ENCODE measurements at places on chromosomes 1 and 21.

- peak; percentile 58 for DNase-seq
These were observed 36.0 kb downstream of the SIPA1L2 start for GRCh38 chr1:232593717-232594502.

DNA sequence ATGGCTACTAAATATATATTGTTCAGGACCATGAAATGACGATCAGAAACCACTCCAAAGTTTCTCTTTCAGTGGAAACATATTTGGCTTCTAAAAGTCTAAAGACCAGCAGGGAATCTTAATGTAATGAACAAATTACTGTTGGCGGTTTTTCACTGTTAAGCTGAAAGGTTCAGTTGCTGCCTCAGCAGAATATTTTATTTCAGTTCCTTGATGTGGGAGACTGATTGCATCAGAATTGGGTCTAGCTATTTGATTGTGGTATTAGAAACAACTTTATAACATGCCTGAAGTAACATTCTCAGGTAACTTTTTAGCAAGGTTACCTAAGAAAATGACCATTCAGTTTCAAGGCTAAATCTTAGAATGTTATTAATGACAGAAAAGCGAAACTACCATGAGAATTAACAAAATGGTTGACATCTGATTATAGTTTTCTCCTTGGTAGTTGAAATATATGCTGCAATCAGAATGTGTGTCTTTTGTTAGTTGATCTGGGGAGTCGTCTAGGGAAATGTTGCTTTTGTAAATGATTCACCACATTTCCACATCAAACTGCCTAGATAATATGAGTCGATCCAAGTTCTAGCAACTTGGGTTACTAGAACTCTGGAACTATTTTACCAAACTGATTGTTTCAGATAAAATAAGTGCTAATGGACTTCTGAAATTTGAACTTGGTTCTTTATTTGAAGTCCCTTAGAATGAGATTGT is 200.4 kb downstream of the HMCN1 start:
- DNase-seq, result peak; percentile 56

- no peak for DNase-seq
These were observed 9.2 kb upstream of the NOS1AP start for GRCh38 chr1:162060314-162060713.

GRCh38 chr1:45775794-45776193 is 25.3 kb upstream of the IPP start:
- no peak for DNase-seq

- DNase-seq, result no peak
These were observed 4.0 kb upstream of the GPR3 start for GRCh38 chr1:27388337-27389005.

GRCh38 chr1:33086384-33086850 is 5.5 kb downstream of the AZIN2 start:
- DNase-seq, result peak; percentile 86

DNA sequence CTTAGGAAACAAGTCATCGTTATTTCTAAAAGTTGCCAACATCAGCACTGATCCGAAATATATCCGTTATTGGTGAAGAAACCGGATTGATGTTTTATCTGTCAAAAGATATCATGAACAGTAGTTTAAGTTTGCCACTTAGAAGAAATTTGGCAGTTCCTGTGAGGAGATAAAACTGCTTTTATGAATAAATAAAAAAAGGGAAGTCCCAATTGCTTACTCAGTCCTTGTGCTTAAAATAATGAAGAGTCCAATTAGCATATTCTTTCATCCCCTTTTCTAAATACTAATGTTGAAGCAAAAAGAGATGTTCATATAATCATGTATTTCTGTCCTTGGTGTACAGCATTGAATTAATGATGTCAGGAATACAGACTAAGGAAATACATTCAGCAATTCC is 164.6 kb downstream of the NCAM2 start:
- no peak for DNase-seq

DNA sequence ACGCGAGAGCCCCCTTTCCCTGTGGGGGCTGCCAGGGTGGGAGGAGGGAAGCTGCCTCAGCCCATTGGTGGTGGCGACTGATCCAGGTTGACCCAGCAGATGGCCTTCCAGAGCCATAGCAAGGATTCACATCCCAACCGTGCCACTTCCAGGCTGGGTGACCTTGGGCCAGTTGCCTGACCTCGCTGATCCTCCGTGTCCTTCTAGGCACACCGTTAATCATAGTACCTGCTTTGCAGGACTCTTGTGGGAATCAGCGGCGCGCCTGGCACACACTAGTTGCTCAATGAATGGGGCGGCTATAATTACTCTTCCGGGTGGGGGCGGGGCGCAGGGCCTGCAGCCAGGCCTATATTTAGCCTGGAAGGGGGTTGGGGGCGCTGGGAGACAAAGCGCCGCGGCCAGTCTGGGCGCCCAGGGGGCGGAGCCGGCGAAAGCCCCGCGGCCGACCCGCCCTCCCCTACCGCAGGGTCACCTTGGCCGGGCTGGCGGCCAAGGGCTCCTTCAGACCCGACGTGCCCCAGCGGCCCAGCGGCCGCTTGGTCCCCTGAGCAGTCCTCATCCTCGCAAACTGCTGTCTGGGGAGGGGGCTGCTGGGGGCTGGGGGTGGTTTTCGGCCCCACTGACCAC is 5.1 kb downstream of the HSPB7 start:
- peak; percentile 51 for DNase-seq

DNA sequence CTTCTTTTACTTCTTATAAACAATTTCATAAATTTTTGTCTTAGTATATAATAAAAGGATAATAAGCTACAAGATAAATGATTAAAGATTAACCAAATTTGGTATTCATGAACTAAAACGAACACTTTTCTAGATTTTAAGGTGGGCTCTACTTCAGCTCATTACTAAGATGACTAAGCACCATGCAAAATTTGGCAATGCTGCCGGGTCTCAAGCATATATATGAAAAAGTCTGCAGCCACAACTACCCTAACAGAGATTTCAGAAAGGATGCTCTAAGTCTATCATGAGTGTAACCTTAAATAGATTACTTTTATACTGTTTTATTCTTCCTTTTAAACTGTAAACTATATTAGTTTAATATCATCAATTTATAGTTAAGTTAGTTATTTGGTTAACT is 47.8 kb downstream of the BRWD1 start:
- no peak for DNase-seq

- DNase-seq, result peak; percentile 63
These were observed 4.1 kb downstream of the WARS2 start for GRCh38 chr1:119136401-119136800.

- DNase-seq, result peak; percentile 56
These were observed 95.9 kb downstream of the SPSB1 start for GRCh38 chr1:9388335-9389180.

- DNase-seq, result no peak
These were observed 146.3 kb downstream of the NRIP1 start for GRCh38 chr21:14918527-14918926.

DNA sequence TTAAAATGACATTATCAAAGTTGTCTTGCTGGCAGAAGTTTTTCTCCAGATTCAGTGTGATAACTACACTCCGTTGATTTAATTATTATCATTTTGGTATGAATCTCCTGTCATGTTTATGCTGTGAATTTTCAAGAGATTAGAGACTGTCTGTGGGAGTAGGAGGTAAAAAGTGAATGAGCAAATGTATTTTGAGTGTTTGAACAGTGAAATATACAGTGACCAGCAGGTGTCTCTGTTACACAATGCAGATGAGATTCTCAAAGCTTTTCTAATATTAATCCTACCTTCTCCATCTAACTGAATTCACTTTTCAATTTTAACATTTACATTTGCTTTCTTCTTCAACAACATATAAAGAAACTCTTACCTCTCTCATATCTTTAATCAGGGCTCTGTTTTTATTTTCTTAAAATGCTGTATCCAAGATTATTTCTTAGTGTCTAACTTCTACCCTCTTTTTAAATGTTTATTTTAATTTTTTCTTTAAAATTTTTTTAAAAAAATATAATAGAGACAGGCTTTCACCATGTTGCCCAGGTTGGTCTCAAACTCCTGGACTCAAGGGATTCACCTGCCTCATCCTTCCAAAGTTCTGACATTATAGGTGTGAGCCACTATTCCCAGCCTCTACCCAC is 20.9 kb upstream of the HSPA13 start:
- DNase-seq, result peak; percentile 58

GRCh38 chr1:221809091-221810029 is 67.5 kb upstream of the DUSP10 start:
- peak; percentile 20 for DNase-seq

GRCh38 chr1:27341525-27342252 is at the start of gene SYTL1:
Gene SYTL1 (plus strand): TSS chr1:27342022. CDS start chr1:27345335, 3,313 bp downstream.
- peak; percentile 73 for DNase-seq

DNA sequence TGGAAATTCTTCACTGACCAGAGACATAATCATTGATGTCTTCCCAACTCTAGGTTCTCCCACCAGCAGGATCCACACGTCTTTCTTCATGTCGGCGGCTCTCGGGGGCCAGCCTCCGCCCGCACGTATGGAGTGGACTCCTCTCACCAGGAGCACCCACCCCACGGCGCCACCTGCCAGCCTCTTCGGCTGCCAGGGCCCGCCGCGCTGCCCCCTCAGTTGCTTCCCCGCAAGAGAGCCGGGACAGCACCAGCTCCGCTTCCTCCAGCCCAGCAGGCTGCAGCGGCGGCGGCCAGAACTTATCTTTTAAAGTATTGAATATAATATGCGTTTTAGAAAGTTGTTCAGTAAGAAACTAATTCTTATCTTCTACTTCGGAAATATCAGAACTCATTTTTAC is 273.5 kb downstream of the LIPI start:
- no peak for DNase-seq

DNA sequence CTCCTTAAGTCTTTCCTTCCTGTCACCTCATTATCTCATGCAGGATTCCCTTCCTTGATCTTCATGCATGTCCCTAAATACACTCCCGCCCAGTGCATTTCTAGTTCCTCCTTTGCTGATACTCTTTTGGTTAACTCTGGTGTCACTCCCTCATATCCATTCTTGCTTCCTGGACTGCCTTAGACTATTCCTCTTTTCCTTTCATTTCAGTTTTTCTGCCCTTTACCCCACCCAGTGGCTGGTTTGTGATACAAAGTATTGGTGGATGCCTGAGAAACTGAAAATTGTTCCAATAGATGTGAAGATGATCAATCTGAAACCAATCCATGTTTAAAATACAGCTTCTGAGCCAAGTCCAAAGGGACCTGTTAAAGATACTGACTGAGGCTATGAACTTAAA is 553.8 kb upstream of the CAMK1G start:
- no peak for DNase-seq

DNA sequence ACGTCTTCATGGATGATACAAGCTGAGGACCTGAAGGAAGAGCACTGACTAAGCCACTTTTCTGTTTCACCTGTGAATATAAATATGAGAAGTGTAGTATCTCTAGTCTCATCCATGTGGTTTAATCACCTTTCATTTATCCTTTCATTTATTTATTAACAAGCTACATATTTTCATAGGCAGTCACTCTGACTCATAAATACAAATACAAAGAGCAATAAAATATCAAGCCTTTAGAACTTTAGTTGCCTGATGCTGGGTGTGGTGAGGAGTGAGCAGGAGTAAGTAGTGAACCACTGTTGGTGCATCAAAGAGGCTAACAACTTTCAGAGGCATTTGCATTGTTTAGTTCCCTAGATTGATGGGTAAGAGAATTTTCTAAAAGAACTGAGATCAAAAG is 269.0 kb upstream of the C1orf87 start:
- DNase-seq, result no peak

- DNase-seq, result no peak
These were observed 62.8 kb upstream of the BCL9 start for GRCh38 chr1:147478521-147478920.

DNA sequence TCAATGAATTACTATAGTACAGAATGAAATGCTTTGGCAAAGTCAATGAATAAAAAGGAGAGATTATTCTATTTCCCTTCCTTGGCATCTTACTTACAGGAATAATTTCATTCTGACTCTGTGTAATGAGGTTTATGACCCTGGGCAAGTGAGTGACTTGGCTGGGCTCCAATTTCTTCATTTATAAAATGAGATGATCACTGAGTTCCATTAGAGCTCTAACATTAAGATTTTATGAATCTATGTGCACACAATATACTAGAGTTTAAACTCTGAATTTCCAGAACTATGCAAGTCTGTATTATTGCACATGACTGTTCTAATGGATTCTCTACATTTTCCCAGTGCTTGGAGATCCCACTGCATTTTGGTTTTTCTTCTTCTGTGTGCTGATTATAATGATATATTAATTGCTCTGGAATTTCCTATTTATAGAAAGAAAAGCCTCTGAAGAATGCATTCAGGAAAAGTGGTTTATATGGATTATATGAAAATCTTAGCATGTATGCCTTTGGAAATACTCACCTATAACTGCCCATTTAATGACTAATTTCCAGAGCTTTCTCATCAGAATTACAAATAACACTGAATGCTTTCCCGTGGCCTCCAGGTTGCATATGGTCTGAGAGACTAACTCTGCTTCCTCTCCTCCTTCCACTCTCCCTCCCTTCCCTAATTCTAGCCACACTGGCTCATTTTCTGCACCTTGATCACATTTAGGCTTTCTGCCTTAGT is 97.4 kb upstream of the CHRM3 start:
- DNase-seq, result peak; percentile 15

GRCh38 chr1:1050577-1051052 is 23.5 kb downstream of the RNF223 start:
- no peak for DNase-seq

DNA sequence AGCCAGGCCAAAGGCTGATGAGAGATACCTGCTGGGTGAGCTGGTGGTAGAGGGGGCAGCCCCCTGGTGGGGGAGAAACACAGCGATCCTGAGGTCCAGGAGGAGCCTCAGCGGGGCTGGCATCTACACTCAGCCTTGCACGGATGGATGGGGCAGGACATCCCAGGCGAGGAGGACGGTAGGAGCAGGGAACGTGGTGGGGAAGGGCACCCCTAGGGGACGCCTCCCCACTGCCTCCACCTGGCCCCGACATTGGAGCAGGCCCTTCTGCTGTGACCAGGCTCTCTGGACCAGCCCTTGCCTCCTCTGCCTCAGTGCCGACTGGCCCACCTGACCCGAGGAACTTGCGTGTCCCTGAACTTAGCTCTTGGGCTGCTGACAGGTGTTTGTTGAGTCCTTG is 6.4 kb upstream of the MMEL1 start:
- no peak for DNase-seq

- DNase-seq, result no peak
These were observed 382.7 kb upstream of the DUSP10 start for GRCh38 chr1:222124602-222125001.

DNA sequence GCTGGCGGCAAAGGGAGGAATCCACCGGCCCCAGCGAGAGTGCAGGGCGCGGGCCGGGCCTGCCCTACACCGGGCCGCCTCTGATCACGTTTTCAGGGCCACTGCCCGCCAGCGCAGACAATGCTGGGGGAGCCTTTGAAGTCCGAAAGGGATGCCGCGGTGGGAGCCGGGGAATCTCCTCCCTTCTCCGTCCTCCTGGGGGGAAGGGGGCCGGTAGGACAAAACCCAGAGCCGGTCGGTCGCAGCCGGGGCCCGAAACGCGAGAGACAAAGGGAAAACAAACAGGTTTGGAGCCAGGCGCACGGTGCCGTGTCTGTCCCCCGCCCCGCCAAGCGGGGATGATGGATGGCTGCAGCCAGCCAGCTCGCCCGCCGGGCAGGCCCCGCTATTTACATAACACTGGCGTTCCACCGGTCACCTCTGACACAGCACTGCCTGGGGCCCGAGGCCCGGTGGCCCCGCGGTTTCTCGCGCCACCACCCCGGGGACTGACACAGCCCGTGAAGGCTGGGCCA is 92.0 kb downstream of the CASZ1 start:
- DNase-seq, result no peak

GRCh38 chr21:24278711-24279110 is 1328.6 kb downstream of the MRPL39 start:
- DNase-seq, result no peak

All from fibroblast of lung (primary cell).